ENCODE measurements at places on chromosomes 5 and 9.

- DNase-seq, result no peak
These were observed 30.5 kb upstream of the DAB2IP start for GRCh38 chr9:121620777-121621449.

- no peak for DNase-seq
These were observed 4.0 kb downstream of the VAV2 start for GRCh38 chr9:133987946-133988665.

- no peak for DNase-seq
These were observed 27.1 kb upstream of the F2R start for GRCh38 chr5:76688836-76689235.

GRCh38 chr5:33721491-33722200 lies 170.1 kb downstream of the ADAMTS12 start:
- no peak for DNase-seq

DNA sequence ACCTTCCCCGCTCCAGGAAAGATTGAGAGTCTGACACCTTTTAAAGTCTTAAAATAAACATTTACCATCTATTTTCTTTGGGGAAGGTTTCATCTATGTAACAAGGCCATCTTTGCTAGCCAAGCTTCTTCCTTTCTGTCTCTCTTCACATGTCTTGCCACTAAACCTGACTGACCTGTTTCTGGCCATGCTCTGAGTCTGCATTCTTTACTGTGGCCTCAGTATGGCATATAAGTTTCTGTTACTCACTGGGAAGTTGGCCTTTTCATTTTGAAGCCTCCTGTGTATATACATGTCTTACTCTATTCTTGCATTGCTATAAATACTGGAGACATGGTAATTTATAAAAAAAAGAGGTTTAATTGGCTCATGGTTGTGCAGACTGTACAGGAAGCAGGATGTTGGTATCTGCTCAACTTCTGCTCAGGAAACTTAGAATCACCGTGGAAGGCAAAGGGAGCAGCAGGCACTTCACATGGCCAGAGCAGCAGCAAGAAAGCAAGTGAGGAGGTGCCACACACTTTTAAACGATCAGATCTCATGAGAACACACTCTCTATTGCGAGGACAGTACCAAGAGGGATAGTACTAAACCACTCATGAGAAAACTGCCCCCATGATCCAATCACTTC lies 48.1 kb downstream of the KCNV2 start:
- DNase-seq, result no peak

- no peak for DNase-seq
These were observed 87.6 kb downstream of the FBXO38 start for GRCh38 chr5:148471379-148471778.

- DNase-seq, result no peak
These were observed at the start of gene FRMD3 for GRCh38 chr9:83538172-83538889. FRMD3 (minus strand) TSS chr9:83538401; CDS start chr9:83538231, 170 bp downstream.

DNA sequence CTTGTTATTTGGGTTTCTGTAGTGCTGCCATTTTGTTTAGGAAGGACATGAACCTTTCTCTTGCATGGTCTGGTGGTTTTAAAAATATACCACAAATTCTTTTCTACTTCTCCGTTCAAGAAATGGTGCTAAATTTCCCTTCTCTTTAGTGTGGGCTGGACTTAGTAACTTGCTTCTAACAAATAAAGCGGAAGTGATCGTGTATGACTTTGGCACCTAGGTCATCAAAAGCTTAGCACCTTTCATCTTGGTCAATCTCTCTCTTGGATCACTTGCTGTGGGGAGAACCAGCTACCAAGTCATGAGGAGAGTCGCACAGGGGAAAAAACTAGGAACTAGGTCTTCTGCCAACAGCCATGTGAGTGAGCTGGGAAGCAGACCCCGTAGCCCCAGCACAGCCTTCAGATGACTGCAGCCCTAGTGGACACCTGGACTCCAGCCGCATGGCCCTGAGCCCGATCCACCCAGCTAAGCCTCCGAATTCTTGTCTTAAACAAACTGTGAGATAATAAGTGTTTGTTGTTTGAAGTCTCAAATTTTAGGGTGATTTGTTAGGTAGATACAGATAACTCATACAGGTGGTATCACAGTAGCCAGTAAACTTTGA lies 87.7 kb upstream of the CKMT2 start:
- DNase-seq, result no peak
